Hematopoietic multipotent progenitor cell treated with erythropoietin and hydrocortisone succinate and interleukin-3 and kit ligand, for 4 days (in vitro differentiated cells): ENCODE measurements at places on chromosomes 1 and 21.

GRCh38 chr1:160672789-160673695 lies 26.2 kb upstream of the SLAMF1 start:
- DNase-seq = no peak

DNA sequence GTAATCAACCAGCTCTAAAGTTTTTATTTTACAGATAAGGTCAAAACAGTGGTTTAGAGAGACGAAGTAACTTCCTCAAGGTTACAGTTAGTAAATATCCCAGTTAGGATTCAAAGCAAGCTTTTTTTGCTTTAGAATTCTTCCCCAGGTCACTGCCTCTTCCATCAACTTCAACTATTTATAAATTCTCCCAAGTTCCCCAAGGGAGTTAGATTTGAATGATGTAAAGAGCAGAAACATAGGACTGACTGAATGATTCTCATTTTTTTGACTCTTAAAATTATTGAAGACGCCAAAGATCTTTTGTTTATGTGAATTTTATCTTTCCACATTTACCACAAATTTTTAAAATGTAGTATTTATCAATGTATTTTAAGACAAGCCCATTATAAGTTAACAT lies 4.1 kb downstream of the POGZ start:
- no peak for DNase-seq

- peak; percentile 15 for DNase-seq
Measured at GRCh38 chr1:242425232-242425631, 99.3 kb downstream of the PLD5 start.

GRCh38 chr1:108557296-108557695 lies 2.6 kb upstream of the EEIG2 start:
- DNase-seq = no peak

GRCh38 chr1:100943533-100943932 lies 47.6 kb downstream of the SLC30A7 start:
- DNase-seq = no peak

DNA sequence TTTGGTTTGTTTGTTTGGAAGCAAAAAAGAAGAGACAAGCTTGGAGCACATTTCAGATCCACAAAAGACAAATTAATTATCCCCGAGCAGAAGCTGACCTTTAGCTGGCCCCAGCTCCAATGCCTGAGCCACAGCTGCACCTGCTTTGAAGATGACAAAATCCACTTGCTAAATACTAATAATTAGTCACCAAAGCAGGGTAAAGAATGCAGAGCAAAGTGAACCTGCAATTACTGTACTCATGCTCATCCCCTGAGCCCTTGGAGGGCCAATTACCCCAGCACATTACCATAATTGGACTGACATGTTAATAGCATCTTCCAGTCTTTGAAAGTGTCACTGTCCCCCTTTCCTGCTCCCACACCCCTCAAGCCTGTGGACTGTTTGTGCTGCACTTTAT lies 38.2 kb upstream of the KCND3 start:
- DNase-seq = no peak
